ENCODE measurements at places on chromosomes 11 and 22.

GRCh38 chr22:19505735-19506126 lies 18.5 kb downstream of the CLDN5 start:
- DNase-seq = no peak

DNA sequence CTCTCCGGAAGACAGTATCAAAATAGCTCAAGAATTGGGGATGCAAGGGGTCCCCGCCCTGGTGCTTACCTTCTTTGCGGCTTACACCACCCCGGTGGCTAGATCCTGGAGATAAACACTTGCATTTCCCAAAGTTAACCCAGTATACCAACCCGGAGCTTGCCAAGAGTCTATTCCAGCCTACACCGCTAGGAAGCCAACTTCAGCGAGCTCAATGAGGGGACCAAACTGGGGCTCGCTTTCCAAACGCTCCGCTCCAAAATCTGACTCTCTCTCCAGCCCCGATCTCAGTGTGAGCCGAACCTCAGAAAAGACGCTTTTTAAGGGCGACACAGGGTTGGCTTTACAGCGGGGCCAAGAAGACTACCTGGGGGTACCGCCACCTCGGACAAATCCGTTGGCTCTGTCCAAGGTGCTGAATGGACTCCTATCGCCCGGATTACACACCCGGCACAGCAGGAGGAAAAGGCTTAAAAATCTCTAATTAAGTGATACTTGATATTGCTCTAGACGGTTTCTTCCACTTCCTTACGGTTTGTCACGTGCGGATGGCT lies 20.1 kb upstream of the BDNF start:
- DNase-seq = no peak

- DNase-seq = no peak
Measured at GRCh38 chr22:40853961-40854360, 2.5 kb downstream of the ST13 start.

- peak; percentile 32 for DNase-seq
Measured at GRCh38 chr22:17767233-17768065, 6.8 kb downstream of the BID start.

DNA sequence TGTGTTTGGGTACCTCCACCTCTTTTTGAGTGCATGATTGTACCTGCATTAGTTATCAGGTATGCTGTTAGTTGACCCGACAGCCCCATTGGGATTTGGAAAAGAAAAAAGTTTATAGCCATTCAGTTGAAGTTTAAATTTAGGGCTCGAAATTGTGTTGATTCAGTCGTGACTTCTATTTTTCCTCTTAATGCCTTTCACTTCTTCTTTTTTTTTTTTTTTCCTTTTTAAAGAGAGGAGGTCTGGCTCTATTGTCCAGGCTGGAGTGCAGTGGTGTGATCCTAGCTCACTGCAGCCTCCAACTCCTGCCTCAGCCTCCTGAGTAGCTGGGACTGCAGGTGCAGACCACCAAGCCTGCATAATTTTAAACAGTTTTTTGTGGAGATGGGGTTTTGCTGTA lies 2.3 kb downstream of the STT3A start:
- no peak for DNase-seq

DNA sequence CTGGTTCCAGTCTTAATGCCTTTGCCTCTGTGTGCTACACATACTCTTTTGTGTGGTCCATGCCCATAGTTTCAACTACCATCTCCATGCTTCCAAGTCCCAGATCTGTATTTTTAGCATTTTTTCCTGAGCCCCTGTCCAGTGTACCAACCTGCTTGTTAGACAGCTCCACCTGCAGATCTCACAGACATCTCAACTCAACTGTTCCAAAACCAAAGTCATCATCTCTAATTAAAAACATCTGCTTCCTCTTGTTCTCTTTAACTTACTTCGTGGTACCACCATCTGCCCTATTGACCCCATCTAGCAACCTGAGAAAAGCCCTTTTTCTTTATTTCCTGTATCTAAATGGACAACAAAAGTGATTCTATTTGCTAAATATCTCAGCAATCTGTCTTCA lies 8.6 kb upstream of the KMT2A start:
- DNase-seq = no peak

DNA sequence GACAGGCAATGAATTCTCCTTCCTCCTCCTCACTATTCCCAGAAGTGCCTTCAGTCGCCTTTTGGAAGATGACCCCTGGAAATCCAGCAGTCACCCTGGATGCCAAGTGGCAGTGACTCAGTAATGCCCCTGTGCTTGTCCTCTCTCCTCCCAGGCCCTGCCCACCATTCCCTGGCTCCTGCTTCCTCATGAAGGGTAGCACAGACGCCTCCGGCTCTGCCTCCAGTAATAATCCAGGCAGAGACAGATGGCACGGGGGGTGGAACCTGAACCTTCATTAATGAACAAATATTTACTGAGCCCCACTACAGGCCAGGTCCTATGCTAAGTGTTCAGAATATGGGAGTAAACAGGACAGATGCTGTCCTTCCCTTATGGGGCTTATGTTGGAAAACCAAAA lies 23.2 kb downstream of the SYT13 start:
- DNase-seq = no peak

GRCh38 chr11:67309166-67309565 lies 5.8 kb downstream of the SSH3 start:
- no peak for DNase-seq

- no peak for DNase-seq
Measured at GRCh38 chr11:123645286-123645975, 9.0 kb downstream of the SCN3B start.

GRCh38 chr22:38228873-38229740 lies 27.3 kb downstream of the MAFF start:
- DNase-seq = no peak

DNA sequence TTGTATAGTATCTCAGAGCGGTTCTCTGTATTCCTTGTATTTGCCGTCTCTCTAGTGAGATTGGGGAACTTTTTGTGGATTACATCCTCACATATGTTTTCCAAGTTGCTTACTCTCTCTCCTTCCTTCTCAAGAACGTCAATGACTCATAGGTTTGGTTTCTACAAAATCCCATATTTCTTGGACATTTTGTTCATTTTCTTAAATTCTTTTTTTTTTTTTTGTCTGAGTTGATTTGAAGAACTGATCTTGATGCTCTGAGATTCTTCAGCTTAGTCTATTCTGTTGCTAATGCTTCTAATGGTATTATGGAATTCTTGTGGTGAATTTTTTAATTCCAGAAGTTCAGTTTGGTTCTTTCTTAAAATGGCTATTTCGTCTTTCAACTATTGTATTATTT lies 28.4 kb upstream of the SLN start:
- no peak for DNase-seq

GRCh38 chr11:96459751-96460150 lies 69.9 kb downstream of the JRKL start:
- no peak for DNase-seq

- DNase-seq = no peak
Measured at GRCh38 chr11:102620818-102621561, 4.1 kb downstream of the MMP20 start.

DNA sequence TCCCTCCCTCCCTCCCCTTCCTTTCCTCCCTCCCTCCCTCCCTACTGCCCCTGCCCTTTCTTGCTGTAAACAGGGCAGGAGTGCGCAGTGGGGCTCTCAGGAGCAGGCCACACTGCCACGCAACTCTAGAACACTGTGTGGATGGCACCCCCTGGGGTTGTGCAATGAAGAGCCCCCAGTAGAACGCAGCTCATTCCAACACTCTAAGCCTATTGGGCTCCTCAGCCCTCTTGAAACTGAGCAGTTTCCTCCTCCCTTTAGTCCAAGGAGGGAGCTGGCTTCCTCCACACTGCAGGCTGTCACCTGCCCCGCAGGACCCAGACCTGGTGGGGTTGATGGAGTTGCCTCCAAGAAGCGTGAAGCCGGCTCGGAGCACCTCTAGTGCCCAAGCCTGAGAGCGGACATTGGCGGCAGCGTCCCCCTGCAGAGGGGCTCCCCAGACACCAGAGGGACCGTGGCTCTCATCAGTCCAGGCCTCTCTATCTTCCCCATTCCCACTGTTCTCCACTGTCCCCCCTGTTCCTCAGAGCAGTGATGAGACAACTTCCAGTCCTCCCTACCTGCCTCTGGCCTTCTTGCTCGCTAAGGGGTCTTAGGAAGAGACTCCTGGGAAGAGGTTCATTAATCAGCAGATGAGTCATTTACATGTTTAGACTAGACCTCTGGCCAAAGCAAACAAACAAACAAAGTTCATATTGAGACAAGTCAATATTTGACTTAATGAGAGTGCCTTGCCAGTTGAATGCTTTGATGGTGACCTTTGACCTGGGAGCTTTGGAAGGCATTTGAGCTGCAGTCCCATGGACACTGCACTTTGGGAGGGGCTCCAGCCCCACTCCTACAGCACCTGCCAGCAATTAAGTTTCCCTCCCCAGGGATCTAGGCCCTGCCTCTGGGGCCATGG lies 64.0 kb downstream of the RPUSD4 start:
- no peak for DNase-seq

DNA sequence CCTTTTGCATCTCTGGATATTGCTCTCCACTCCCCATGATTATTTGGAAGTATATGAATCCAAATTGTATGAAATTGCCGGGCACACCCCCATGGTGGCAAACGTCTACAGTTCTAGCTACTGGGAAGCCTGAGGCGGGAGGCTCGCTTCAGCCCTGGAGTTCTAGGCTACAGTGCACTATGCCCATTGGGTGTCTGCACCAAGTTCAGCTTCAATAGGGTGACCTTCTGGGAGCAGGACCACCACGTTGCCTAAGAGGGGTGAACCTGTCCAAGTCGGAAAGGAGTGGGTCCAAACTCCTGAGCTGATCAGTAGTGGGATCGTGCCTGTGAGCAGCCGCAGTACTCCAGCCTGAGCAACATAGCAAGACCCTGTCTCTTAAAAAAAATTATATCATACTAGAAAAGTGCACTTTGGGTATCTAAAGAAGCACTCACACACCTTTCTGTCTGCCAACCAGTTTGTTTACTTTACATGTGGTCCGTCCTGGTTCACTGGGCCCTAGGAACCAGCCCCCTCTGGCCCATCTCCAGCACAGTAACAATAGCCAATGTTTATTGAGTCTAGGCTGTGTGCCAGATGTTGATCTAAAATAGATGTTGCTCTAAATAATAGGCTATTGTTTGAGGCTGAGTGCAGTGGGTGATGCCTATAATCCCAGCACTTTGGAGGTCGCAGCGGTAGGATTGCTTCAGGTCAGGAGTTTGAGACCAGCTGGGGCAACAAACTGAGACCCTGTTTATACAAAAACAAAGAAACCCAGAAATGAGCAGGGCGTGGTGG lies 16.4 kb upstream of the KAT5 start:
- DNase-seq = no peak

DNA sequence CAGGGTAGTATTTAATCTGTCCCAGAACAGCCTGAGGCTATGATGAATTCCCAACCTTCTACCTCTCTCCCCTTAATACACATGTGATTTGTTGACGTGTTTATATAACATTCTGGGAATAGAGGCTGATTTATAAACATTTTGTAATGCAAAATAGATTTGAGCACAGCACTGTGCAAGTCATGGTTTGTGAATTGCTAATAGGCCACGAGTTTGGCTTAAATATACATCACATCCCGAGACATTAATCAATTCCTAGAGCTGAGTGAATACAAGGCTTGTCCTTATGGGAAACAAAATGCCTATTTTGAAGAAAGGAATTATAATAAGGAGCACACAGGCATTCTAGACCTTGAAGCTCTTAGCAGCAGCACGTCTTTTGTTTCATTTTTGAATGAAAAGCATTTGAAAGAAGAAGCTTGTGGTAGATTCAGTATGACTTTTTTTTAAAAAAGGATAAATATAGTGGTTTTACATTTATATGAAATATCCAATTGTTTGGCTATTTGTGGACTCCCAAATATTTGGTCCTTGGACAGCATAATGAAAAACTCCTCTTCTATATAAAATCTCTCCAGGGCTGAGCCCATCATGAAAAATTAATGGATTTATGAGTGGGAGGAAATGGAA lies 116.4 kb downstream of the SLC17A6 start:
- no peak for DNase-seq

- no peak for DNase-seq
Measured at GRCh38 chr11:112722148-112722547, 239.1 kb upstream of the NCAM1 start.

GRCh38 chr11:9861860-9862725 lies 198.2 kb downstream of the SWAP70 start:
- DNase-seq = peak; percentile 36

- no peak for DNase-seq
Measured at GRCh38 chr11:129960216-129961214, 42.1 kb downstream of the PRDM10 start.

DNA sequence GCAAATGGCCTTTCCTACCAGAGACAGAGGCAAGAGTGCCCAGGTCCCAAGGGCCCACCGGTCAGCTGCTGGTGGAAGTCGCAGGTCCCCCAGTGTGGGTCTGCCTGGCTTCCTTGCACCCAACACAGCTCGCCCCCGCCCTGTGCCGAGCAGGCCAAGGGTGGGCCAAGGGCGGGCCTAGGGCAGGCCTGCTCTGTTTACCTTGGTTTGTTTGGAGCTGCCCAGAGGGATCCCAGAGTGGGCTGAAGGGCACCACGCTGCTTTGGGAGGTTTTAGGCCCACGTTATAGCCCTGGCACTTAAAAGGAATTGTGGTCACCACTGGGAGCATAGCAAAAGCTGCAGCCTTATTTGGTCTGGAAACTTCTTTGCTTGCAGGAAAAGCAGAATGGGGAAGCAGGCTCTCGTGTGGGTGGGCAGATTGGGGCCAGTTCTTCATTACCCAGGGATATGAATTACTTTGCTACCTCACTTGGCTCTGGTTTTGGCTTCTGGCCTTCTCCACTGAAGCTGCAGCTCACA lies 38.0 kb downstream of the MRGPRD start:
- DNase-seq = no peak
